ENCODE measurements at places on chromosomes 7 and 10.
A peak's percentile ranks its signal among the peaks of the same experiment; 100 is the strongest.

DNA sequence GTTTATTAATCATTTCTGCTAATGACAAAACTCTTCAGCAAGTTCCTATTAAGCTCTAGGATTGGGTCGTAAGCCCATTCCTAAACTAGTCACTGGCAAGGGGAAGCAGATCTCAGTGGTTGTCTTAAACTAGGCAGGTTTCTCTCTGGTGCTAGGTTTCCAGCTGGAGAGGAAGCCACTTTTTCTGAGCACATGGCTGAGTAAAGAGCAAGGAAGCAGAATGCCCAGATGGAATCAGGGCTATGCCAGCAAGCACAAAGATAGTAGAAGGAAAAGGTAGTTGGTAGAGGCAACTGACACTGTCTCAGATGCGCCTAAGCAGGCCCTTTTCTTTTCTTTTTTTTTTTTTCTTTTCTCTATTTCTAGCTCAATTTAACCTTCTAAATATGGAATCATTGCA, 224.9 kb downstream of the EXOC4 start:
- DNase-seq: no peak

- no peak for DNase-seq
Observed at GRCh38 chr7:134276951-134277350, 39.8 kb downstream of the SLC35B4 start.

GRCh38 chr10:131641231-131641630, 259.6 kb upstream of the PPP2R2D start:
- no peak for DNase-seq

DNA sequence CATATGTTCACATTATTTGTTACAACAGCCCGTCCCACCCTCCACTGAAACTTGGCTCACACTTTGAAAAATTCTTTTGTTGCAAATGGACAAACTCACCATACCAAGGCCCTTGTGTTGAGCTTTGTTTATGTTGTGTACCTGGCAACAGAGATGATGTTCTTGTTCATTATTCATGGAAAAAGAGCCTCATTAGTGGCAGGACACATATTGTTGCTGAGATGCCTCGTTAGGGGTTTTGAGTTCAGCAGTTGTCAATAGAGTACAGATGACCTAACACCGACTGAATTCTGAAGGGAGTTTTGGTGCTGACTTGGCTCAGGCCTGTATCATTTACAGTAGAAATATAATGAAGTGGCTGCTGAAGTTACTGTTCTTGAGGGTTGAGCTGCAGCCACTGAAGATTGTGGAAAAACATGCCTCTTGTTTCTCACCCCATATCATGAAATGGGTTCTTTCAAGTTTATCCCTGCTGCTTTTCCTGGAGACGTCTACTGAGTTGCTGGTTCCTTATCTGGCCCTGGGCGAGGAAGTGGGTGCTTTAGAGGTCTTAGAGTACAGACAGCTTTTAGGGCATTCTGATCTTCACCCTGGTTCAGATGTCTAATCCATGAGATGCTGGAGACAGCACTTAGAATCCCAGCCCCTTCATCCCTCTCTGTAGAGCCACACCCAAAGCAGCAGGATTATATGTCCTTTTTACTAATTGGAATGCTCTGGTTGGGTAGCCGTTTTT, 149.7 kb downstream of the WNT2 start:
- DNase-seq: no peak

- DNase-seq: no peak
Observed at GRCh38 chr10:90561666-90562065, 296.2 kb downstream of the HTR7 start.

DNA sequence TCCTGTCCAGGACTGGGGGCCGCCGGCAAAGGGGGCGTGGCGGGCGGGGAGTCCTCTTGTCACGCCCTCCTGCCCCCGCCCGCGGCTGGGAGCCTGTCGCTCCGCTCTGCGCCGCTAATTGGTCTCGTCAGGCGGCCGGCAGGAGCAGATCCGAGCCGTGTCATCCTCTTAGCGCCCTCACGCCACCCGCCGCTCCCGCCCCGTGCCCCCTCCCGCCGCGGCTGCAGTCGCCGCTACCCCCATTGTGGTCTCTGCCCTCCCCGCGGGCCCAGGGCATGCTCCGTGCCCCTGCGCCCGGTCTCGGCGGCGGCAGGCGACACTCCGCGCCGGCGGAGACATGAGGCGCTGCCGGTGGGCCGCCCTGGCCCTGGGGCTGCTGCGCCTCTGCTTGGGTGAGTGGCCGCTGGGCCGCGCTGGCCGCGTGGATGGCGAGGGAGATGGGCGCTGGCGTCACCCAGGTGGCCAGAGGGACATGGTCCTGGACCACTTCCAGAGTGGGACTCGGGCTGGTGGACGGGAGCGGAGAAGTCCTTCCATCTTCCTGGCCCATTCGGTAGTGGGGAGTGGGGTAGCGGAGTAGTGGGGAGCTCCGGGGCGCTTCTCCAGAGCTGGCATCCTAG, at the start of gene CDHR1:
Gene CDHR1 (plus strand): TSS at position 114 of the 620 bp plus-strand sequence. CDS start 224 bp downstream, at position 338.
- peak; percentile 43 for DNase-seq

All from T-cell (primary cell).